Caco-2 (cell line): ENCODE measurements at places on chromosomes 11 and 22. TPM values are rescaled to one million over a fixed set of nuclear protein-coding genes. Genes with fewer than 3 reads are reported as not detected.

GRCh38 chr11:44773351-44773965 lies 46.7 kb downstream of the TSPAN18 start:
- DNase-seq = peak; percentile 25

DNA sequence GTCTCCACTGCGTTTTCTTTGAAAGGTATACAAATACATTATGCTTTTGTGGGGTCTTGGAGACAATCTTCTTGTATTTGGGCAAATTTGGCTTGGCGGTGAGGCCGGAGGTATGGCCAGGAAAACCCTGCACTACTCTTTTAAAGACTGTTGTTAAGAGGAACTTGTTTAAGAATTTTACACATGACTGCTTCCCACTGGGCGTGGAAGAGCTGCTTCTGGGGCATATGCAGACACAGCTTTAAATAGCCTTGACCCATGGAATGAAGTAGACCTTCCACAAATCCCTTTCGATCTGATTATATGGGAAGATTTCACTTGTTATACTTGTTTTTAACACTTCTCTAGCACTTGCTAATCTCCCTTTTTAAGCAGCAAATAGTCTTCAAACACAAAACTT lies 453.6 kb downstream of the MN1 start:
- no peak for DNase-seq

DNA sequence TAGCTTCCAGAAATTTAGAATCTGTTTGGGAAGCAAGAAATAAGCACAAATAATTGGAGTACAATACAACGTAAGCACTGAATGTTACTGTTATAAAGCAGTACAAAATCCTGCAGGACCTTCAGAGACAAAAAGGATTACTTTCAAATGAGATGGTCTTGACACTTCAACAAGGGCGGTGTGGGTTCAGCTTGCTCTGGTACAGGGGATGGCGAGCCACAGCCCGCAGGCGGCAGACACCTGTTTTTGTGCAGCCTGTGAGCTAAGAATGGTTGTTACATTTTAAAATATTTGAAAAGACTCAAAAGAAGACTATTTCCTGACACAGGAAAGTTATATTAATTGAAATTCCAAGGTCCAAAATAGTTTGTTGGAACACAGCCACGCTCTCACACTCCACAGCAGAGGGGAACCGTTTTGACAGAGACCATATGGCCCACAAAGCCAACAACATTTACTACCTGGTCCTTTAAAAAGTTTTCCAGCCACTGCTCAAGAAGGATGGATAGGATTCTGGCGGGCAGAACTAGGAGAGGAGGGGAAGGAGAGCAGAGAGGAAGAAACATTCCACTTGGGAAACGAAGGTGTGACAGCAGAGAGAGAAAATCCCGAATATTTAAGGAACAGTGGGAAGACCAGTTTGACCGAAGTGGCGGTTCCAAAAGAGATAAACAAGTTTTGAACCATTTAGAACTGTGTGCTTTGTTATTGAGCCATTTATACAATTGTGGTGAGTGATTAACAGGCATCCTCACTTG lies 6.3 kb downstream of the PRDM10 start:
- no peak for DNase-seq

GRCh38 chr11:70019576-70020011 lies 58.5 kb upstream of the ANO1 start:
- DNase-seq = no peak

DNA sequence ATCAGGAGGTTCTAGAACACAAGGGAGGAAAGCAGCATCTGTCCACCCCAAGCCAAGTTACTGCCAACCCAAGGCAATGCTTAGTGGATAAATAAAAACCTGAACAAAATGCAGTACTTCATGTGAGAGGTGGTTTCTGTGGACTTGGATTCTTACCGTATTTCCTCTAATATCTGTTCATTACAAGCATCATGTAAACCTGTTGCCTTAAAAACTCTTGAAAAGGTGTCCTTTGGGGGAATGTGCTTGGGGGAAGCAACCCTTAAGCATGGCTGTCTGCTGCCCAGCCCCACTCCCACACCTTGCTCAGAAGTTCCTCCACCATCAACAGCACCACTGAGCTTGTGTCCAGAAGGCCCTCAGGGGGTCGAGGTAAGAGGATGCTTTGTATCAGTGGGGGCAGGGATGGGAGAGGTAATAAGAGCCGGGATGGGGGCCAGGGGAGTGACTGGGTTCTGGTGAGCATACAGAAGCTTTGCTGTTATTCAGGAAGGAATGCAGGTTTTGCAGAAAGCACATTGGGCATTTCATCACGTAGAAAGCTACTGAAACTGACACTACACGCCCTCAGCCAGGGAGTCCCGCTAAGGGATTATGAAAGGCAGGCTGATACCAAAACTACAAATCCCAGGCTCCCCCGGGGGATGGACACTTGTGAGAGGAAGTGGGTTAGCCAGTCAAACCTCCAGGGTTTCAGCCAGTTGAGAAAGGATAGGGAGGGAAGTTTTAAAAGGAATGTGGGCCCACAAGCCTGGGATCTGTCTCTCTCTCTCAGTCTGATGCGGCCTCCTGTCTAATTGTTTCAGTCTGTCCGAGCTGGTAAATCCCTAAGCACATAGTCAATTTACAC lies 52.0 kb downstream of the KCNJ1 start:
- DNase-seq = peak; percentile 86

DNA sequence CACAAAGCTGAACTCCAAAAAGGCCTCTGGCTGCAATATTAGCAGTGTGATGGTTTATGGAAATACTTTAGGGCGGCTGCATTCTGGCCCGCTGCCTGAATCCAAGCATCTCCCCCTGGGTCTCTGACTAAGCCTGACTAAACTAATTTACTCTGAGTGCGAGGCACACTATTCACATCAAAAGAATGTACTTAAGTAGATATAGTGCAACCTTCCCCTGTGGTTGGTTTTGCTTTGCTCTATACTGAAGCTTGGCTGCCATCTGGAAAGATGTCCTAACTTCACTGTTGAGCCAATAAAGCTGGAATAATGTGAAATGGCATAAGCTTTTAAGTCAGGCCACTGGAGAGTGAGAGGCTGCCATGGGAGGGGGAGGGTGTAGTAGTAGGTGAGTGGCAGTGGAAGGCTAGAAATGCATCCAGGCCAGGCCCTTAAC lies 321.6 kb downstream of the AASDHPPT start:
- DNase-seq = no peak

AGBL2 gene
- total RNA-seq = 2.9 and 3.4 TPM in 2 replicates
